NCI-H187 (cell line): ENCODE measurements at places on chromosomes 13 and 19.

- DNase-seq: no peak
Observed at GRCh38 chr19:46911456-46911855, 50.7 kb downstream of the ARHGAP35 start.

- no peak for DNase-seq
Observed at GRCh38 chr13:19597523-19597922, 35.9 kb upstream of the MPHOSPH8 start.

- DNase-seq: no peak
Observed at GRCh38 chr13:79770056-79770455, 289.1 kb downstream of the NDFIP2 start.

DNA sequence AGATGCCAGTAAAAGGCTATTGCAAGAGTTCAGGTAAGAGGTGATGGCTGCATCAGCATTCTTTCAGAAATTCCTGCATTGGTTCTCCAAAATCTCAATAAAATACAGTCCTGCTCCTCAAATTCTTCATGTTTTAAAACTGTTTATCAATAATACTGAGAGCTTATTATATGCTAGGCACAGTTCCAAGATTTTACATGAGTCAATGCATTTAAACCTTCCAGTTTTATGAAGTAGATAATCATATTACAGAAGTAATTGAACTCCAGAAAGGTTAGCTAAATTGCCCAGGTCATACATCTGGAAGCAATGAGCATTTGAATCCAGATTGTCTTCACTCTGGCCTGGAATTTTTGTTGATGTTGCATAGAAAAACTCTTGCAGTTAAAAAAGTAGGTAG is 282.9 kb upstream of the SLITRK6 start:
- DNase-seq: no peak

GRCh38 chr19:662207-662961 is 630 bp downstream of the RNF126 start:
- DNase-seq: no peak

- no peak for DNase-seq
Observed at GRCh38 chr13:110860983-110861382, 53.9 kb downstream of the ANKRD10 start.

DNA sequence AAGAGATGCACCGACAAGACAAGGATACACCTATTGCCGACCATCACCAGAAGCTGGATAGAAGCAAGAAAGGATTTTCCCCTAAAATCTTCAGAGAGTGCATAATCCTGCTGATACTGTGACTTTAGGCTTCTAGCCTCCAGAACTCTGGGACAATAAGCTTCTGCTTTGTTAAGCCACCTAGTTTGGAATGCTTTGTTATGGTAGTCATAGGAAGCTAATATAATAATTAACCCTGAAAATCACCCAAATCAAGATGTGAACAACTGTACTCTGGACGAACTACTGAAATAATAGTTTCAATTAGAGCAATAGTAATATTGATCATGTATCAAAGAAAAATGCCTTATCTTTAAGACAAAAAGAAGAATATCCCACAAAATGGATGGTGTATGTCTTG is 524.6 kb downstream of the EFNB2 start:
- DNase-seq: no peak
